ENCODE measurements at places on chromosomes 16 and 17. TPM values are rescaled to one million over a fixed set of nuclear protein-coding genes. Genes with fewer than 3 reads are reported as not detected.

Gene NOTUM
- 4.5 TPM for total RNA-seq

Gene OR3A3
- total RNA-seq = not detected

Gene C17orf100
- total RNA-seq = 2.8 TPM

Gene CDRT15
- total RNA-seq = not detected

Gene ZNF174
- total RNA-seq = 26.6 TPM

GRCh38 chr17:31272803-31273202, 24.2 kb downstream of the OMG start:
- no peak for DNase-seq

Data from G401 (cell line).